ENCODE measurements at places on chromosomes 2 and 18. TPM values are rescaled to one million over a fixed set of nuclear protein-coding genes. Genes with fewer than 3 reads are reported as not detected.

DNA sequence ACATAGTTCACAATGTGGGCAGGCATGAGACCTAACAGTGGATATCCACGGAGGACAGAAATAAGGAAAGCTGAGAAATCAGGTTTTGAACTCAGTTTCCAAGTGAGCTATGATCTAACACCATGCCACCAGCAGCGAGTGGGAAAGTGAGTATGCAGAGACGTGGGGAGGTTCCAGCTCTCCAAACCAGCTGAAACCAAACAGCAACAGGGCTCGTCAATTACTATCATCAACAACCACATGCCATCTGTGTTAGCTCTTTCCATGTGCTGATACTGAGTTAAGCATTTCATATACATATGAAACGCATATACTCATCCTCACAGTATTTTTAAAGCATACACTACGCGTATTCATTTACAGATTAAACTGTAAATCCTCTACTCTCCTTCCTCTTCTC, 172.4 kb downstream of the ZNF516 start:
- DNase-seq = no peak

- no peak for DNase-seq
These were observed 33.7 kb downstream of the MREG start for GRCh38 chr2:215979620-215980019.

GRCh38 chr2:30305235-30305634, 73.9 kb downstream of the LBH start:
- DNase-seq = no peak

DNA sequence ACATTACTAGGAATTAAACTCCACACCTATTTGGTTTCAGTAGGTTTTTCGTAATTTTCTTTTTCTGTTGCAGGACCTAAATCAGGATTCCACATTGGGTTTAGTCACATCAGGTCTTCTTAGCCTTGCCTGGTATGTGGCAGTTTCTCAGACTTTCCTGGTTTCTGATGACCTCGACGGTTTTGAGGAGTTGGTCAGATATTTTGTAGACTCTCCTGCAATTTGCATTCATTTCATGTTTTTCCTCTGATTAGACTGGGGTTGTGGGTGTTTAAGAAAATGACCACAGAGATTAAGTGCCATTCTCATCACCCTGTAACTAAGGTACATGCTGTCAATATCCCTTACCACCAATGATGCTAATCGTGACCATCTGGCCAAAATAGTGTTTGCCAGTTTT, 97.3 kb upstream of the ST6GAL2 start:
- no peak for DNase-seq

- DNase-seq = no peak
These were observed 123.1 kb upstream of the XIRP2 start for GRCh38 chr2:166765141-166765540.

GRCh38 chr2:27687232-27687631, 23.5 kb downstream of the SLC4A1AP start:
- DNase-seq = no peak

DNA sequence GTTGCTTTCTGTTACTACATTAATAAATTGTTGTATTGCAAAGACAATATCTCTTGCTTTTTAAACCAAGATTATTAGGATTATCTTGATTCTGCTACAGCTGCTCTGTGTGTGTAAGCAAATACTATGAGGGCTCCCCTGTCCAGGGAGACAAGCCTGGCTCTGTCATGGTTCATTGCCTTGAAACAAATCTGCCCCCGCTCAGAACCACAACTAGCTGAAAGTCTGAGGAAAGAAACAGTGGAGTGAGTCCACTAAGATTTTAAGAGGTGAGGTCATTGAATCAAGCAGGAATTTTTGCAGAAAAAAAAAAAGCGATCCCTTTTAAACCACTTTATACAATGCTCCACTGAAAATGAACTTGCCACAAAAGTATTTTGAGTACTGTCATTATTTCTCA, 30.8 kb upstream of the LRRTM4 start:
- DNase-seq = no peak

GRCh38 chr2:195445639-195446038, 211.4 kb upstream of the SLC39A10 start:
- no peak for DNase-seq

- DNase-seq = no peak
These were observed 18.6 kb downstream of the SLC16A14 start for GRCh38 chr2:230050136-230050535.

DNA sequence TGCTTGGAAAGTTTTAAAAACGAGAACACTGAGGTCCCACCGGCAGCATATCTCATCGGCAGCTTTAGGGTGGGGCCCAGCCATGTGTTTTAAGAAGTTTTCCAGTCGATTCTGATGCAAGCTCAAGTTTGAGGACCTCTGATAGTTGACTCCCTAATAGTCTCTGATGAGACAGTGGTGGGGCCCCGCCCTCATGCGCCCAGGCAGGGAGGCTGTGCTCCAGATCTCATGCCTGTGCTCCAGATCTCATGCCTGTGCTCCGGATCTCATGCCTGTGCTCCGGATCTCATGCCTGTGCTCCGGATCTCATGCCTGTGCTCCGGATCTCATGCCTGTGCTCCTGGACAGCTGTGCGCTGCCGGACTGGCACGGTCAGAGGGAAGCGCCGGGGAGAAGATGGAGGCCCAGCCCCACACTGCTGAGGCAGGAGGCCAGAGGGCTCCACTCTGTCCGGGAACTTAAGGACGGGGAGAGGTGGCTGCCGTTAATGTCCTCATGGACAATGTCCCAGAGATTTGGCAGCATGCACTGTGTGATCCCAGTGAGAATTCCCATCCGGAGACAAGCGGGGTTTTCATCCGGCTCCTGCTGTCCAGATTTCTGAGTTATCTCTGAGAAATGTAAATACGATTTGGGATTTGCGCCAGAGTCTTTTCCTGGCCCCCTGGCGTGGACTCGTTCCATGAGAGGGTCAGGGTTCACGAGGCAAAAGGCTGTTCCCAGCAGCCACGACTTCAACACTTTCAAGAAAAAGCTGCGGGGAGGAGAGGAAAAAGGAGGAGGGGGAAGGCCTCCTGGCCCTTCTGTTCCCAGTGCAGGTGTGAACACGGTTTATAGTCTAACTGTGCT, 9.4 kb upstream of the COLEC11 start:
- DNase-seq = no peak

DNA sequence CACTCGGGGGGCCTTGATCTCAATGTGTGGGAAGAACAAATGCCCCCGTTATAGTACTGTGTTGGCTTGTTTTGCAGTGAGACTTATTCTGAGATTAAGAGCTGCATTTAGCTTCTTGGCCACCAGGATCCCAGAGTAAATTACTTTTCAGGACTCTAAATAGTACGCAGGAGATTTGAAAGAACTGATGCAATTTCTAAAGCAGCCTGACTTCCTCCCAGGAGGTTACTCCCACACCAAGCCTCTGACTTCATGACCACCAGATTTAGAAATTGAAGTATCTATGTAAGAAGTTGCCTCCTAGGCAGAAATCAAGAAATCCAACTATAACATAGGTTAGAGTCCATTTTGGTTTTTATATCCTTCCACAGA, 67.0 kb downstream of the FEZ2 start:
- no peak for DNase-seq

- DNase-seq = no peak
These were observed 123.5 kb downstream of the LAMA3 start for GRCh38 chr18:23812546-23813440.

DNA sequence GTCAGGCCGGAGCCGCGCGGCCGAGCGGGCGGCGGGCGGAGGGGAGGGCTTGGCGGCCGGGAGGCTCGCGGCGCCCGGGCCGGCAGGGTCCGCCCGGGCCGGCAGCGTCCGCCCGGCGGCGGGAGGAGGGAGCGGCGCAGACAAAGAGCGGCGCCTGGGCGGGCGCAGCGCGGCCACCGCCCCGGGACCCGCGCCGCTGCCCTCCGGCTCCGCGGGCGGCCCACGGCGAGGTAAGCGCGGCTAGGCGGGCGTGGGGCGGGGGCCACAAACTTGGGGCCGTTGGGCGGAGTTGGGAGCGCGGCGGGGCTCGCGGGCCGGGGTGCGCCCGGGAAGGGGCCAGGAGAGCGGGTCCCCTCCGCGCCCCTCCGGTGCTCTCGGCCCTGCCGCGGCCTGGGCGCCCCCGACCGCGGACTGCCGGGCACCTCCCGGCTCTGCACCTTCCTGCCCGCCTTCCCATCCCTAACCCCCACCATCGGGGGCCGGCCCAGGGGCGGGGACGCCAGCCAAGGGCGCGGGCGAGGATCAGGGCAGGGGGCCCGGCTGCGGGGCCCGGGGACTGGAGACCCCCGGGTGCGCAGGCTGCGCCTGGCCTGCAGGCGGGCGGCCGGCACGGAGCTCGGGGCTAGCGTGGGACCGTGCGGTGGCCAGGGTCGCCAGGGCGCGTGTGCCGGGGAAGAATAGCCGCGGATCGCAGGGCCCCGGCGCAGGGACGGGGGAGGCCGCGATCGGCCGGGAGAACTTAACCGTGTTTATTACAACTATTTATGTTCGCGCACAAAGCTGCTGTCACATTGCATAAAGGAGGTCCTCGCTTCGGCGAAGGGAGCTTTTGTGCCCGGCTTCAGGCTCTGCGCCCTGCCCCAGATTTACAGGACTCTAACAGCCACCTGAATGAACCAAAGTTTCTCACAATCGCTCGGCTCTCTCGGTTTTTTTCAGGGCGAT, at the start of gene NCK2:
TSS of gene NCK2 (plus strand) at position 4 of the 945 bp plus-strand sequence. CDS start 110,152 bp downstream, outside the sequence.
- DNase-seq = no peak

DNA sequence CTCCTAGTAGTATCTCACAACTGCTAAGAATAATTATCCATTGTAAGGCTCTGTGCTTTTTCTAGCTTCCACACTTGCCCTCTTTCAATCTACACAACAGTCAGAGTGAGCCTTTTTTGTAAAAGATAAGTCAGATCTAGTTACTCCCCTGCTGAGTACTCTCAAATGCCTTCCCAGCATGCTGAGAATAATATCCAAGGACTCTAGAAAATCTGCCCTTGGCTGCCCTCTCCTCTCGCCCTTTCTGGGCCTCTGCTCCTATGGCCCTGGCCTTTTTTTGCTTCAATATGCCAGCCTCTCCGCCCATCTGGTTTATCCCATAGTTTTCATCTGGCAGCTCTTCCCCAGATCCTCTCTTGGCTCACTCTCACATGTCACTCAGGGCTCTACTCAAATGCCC, 455.9 kb upstream of the UBE2E3 start:
- DNase-seq = no peak

DNA sequence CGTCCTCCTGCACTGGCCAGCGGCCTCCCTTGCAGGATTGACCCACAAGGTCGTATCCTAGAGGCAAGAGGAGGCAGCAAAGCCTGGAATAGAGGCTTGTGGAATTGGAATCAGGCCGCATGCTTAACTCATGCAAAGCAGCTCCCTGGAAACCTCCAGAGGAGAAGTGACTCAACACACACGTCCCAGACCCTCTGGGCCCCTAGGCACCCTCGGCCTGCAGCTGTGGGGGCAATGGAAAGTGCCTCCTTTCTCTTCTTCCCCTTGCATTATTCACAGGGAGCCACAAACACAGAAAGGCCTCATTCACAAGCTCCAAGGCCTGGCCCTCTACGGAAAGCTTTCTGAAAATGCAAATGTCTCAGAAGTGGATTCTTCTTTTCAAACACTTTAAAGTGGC, 19.6 kb downstream of the SPATA3 start:
- DNase-seq = no peak

- no peak for DNase-seq
These were observed 563.8 kb upstream of the NETO1 start for GRCh38 chr18:73431620-73432019.

- no peak for DNase-seq
These were observed 31.7 kb downstream of the L3MBTL4 start for GRCh38 chr18:6382963-6383362.

DNA sequence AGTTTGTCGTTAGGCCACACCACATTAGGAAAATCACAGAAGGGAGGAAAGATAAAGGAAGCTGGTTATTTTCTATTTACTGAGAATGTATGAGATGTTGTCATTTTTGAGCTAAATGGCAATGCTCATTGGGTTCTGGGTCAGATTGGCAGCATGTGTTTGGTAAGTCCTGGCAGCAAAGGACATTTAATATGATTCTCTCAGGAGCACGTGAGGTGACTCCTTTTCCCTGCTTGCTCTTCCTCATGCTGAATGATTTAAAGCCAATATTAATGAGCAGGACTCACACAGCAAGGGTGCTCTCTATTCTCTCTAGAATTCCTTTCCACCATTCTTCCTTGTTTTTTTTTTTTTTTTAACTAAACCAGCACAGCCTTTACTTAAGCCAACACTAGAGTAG, 298.2 kb downstream of the XIRP2 start:
- DNase-seq = no peak

GRCh38 chr18:45562567-45563479, 52.5 kb upstream of the SLC14A2 start:
- no peak for DNase-seq

DNA sequence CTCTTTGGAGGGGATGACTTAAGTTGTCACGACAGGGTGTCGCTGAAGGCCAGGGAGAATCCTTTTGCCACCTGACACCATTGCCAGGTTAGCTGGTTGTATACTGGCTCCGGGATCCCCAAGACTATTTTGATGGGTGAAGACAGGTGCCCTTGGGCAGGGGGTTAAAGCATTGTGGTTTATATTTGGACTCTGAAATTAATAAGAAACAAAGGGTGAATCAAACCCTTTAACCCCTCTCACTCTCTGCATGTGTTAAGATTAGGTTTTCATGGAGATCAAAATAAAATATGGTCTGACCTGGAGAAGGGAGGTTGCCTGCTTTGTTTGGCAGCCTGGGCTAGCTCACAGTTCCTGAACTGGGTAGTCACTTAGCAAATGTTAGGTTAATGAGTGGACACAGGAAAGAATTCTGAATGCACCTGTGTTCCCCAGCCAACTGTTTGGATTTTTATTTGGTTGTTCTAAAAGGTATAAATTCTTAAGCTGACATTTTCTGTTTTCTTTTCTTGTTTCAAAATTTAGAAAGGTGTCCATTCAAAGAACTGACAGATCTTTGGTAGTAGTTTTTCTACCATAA, 301.7 kb downstream of the KCNS3 start:
- DNase-seq = no peak

DNA sequence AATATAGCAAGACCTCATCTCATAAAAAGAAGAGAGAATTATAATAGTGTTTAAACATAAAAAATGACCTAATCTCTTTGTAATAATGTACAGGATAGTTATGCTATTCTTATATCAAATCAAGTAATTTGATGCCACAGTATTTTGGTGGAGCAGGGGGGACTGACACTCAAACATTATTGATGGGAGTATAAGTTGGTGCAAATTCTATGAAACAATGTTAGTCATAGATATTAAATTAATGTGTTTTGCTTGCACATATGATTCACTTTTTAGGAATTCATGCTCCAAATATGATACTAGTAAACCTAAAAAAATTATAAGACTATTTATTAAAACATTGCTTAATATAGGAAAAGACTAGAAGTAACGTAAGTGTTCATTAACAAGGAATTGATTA, 256.1 kb upstream of the SYT4 start:
- DNase-seq = no peak

GRCh38 chr18:62766266-62766665, 50.9 kb downstream of the PHLPP1 start:
- DNase-seq = no peak

Gene INHBB
- total RNA-seq = 0.11 TPM

Gene RIT2
- total RNA-seq = not detected

Gene FBLN7
- total RNA-seq = not detected

Gene MITD1
- total RNA-seq = 35.6 TPM

Gene GULP1
- total RNA-seq = 0.13 TPM

Gene FHL2
- 3.0 TPM for total RNA-seq

Gene SP5
- total RNA-seq = not detected

Gene RASGRP3
- total RNA-seq = 61.7 TPM

Gene MTIF2
- 34.1 TPM for total RNA-seq

Gene DES
- total RNA-seq = 0.80 TPM

Gene ARHGEF4
- total RNA-seq = 0.21 TPM

Gene KYNU
- total RNA-seq = 36.8 TPM

Gene SCYGR4
- not detected for total RNA-seq

Gene BOK
- 0.08 TPM for total RNA-seq
